Inflammatory macrophage treated with lipopolysaccharide for 1 hour (primary cell): ENCODE measurements at places on chromosomes 12 and 14.
A peak's percentile ranks its signal among the peaks of the same experiment; 100 is the strongest.

- DNase-seq, result no peak
These were observed 35.8 kb downstream of the MTHFD1 start for GRCh38 chr14:64423987-64424386.

GRCh38 chr12:120056739-120057138, 59.8 kb downstream of the RAB35 start:
- DNase-seq, result no peak

GRCh38 chr14:36508418-36509068, 11.5 kb downstream of the NKX2-1 start:
- no peak for DNase-seq

DNA sequence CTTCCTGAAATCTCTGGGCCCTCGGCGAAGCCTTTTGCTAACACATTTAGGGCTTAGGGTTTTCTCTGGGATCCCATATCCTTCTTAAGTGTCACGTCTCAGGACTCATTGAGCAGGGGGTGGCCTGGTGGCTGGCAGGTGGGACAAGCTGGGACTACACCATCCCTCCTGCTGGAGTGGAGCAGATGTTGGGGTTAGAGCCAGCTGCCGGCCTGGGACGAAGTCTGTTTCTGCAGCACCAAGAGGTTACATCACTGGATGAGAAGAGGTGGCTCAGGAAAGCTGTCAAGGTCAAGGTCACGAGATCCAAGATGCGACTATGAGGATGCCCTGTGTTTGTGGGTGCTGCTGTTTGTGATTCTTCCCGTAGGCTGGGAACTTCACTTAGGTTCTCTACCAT, 16.3 kb downstream of the SMCO2 start:
- DNase-seq, result no peak

DNA sequence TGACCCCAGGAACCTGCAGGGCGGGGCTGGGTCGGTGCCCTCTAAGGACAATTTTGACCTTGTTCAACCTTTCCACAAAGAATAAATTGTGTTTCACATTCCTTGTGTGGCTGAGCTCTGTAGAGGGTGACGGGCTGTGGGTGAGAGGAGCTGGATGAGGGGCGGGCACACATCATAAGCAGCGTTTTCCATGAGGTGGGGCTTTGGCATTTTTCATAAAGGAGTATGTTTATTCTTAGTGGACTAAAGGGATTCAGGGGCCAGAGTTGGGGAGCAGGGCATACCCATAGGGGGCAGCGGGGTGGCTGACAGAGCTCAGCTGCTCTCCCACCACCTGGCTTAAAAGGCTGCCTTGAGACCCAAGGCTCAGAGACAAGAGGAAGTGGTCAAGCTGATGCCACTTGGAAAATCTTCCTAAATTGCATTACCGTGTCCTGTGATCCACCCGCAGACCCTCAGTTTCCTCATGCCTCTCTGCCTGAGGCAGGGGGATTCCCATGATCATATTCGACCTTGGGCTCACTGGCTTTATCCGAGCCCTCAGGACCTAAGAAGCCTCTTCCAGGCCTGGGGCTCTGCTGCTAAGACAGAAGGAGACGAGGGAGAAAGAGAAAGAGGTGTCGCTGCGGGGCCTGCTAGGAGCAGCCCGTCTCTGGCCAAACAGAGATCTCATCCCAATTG, 11.4 kb downstream of the MMP14 start:
- peak; percentile 99 for DNase-seq

DNA sequence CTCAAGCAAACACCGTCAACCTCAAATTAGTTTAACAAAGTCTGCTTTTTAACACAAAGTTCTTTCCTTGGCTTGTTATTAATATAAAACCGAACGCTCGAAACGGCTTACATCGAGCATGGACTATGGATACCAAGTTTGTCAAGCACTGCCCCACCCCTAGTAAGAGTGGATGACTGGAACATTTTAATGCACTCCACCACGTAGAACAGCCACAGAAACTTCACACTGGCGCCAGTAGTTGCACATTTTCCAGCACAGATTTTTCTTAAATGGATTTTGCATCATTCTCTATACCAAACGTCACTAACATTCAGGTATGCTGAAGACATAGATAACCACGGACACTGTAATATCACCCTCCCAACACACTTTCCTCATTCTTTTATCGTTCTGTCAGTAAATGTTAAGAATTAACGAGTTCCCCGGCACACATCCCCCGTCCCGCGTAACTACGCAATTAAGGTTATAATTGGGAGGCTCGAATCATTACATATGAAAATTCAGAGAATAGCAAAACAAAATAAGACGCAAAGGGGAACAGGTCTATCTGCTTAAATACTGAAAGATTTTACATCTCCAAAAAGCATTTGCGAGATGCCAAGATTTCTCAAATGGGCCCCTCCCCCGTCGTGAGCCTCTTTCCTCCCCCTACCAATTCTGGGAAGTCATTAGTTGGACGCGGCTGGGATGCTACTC, 990 bp downstream of the FERMT2 start:
- no peak for DNase-seq

DNA sequence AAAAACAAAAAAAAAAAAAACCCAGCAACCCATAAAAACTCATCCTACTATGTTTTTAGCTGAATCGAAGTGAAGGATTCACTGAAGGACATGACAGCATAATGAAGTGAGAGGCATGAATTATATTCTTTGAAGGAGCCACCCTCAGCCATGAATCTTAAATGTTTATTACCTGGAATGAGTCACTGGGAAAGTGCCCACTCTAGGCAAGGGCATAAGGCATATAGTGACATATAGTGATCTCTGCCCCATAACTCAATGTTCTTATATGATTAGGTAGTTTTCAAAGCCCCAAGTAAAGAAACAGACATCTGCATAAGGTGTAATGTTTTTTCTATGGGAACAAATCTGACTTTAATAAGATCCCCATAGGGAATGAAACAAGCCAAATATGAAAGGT, 79.9 kb downstream of the MDGA2 start:
- DNase-seq, result no peak

- peak; percentile 78 for DNase-seq
These were observed 5.1 kb downstream of the TBK1 start for GRCh38 chr12:64457032-64457431.

- DNase-seq, result peak; percentile 48
These were observed 700 bp downstream of the PRKAG1 start for GRCh38 chr12:49017891-49018260.

- DNase-seq, result peak; percentile 87
These were observed 52.9 kb upstream of the OR9K2 start for GRCh38 chr12:55073043-55074022.

DNA sequence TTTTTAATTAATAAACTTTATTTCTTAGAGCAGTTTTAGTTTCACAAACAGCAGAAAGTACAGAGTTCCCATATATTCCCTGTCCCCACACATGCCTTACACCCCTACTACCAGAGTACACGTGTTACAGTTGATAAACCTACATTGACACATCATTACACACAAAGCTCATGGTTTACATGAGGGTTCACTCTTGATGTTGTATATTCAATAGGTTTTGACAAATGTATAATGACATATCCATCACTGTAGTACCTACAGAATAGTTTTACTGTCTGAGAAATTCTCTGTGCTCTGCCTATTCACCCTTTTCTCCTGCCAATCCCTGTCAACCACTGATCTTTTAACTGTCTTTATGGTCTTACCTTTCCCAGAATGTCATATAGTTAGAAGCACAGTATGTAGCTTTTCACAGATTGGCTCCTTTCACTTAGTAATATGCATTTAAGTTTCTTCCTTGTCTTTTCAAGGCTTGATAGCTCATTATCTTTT, 15.1 kb upstream of the CCDC91 start:
- DNase-seq, result no peak

GRCh38 chr14:53539489-53540126, 386.5 kb upstream of the DDHD1 start:
- DNase-seq, result peak; percentile 47

DNA sequence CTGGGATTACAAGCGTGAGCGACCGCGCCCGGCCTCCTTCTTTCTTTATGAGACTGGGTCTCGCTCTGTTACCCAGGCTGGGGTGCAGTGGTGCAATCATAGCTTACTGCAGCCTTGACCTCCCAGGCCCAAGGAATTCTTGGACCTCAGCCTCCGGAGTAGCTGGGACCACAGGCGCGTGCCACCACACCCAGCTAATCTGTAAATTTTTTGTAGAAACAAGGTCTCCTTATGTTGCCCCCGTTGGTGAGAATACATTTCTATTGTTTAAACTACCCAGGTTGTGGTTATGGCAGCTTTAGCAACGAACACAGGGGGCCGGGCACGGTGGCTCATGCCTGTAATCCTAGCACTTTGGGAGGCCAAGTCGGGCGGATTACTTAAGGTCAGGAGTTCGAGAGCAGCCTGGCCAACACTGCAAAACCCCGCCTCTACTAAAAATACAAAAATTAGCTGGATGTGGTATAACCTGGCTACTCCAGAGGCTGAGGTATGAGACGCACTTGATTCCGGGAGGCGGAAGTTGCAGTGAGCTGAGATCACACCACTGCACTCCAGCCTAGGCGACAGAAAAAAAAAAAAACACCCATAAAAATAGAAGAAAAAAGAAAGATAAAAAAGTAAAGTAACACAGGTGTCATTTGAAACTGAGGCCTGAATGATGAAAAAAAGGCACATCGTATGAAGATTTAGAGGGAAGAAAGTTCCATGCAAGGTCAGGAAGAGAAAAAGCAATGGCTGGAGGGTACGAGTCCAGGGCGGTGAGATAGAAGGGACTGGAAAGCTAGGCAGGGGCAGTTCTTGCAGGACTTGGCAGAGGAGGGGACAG, 977 bp upstream of the TMEM120B start:
- DNase-seq, result no peak

DNA sequence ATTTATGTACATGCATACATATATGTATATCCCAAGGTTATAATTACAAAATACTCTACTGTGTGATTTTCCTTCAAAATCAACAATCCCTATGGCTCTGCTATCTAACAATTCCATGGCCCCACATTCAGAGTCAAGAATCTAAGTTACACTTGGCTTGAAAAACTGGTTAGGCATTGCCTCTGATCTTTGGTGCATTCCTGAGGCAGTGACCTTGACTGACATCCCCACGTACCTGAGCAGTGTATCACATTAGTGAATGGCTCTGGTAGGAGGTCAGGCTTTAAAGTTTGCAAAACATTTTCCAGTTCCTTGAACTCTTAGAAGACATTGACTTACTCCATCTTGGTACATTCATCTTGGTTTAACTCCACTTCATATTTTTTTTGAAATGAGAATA, 8.5 kb upstream of the STON2 start:
- DNase-seq, result no peak

- no peak for DNase-seq
These were observed 123.0 kb downstream of the BCL11B start for GRCh38 chr14:99148861-99149610.

DNA sequence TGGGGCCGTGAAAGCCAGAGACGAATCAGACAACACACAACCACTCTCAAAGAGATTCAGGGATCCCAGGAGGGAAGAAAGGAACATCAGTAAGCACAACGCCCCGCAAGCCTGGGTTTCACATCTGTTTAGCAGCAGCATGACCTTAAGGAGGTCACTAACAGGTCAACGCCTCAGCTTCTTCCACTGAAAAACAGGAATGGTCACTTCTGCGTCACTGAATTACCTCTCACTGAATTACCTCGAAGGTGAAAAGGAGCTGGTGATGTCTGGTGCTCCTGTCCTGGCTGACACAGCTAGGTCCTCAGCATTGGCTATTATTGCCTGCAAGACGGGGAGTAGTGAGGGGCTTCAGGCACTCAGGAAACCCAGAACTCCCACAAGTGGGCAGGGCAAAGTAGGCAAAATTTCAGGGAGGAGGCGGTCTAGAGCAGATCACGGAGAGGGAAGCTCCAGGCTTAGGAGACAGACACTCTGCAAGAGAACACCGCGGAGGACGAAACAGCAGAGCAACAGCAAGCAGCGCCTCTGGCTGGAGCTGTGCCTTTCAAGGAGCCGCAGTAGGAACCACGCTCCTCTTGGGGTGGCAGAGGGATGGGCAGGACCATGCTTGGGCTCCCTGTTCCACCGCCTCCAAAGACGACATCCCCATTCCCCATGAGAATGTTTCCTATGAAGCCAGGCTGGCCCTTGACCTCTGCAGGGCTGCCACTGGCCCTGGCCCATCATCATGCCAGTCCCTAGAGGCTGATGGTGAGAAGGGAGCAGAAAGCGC, 108.4 kb downstream of the SINHCAF start:
- no peak for DNase-seq

GRCh38 chr12:3598896-3599860, 108.2 kb downstream of the PRMT8 start:
- no peak for DNase-seq

- no peak for DNase-seq
These were observed 28.3 kb downstream of the MDM1 start for GRCh38 chr12:68303850-68304249.

- DNase-seq, result no peak
These were observed 374.7 kb downstream of the ALG10 start for GRCh38 chr12:34396861-34397590.

DNA sequence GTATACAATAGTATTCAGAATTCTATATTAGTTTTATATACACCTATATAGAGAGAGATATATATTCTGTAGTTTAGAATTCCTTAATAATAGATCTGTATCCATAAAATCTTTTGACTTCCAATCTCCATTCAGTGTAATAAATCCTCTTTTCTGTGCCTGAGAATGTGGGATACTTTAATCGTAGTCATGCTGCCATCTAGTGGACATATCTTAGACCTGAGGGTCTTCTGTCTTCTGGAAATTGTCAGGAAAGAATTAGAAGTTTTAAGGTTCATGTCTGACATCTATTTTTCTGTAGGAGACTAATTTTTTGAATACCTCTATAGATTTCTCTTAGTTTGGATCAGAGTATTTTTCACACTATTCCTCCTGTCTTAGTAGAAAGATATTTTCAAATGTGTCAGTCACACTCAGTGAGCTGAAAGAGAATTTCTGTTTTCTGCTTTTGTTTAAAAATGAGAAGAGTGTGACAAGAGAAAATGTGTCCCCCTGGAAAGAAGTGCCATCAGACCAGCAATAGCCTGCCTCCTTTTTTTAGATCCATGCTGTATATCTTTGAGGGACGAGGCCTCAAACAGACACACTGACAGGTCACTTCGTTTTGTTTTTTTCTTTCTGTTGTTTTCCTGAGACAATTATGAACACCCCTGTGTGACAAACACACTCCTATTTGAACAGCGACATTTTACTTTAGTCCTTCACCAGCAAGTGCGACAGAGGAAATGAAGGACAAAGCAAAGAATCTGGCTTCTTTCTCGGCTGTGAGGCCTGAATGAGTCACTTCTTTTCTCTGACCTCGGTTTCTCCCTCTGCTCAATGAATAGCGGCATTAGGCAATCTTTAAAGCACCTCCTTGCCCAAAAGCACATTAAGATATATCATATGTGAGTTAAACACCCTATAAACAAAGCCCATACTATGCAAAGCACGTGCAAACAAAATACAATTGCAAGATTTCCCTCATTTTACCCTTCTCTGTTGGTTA, 96.3 kb downstream of the GALC start:
- DNase-seq, result peak; percentile 74

- DNase-seq, result no peak
These were observed 16.3 kb downstream of the ASB2 start for GRCh38 chr14:93960108-93960475.

- no peak for DNase-seq
These were observed 145.5 kb downstream of the PRKCH start for GRCh38 chr14:61466905-61467280.
